ENCODE measurements at places on chromosomes 16 and 17. TPM values are rescaled to one million over a fixed set of nuclear protein-coding genes. Genes with fewer than 3 reads are reported as not detected.

GRCh38 chr17:16048811-16049449 lies 49.3 kb downstream of the TTC19 start:
- H3K4me3 ChIP-seq: no peak overlapping the region
- no peaks in the 10 kb centered on the region for H3K4me1 ChIP-seq
- H3K27me3 ChIP-seq: no peaks in the 10 kb centered on the region
- no peak overlapping the region for H3K27ac ChIP-seq
- DNase-seq: no peak
- H3K36me3 ChIP-seq: peaks cover 92% of the 10 kb centered on the region

DNA sequence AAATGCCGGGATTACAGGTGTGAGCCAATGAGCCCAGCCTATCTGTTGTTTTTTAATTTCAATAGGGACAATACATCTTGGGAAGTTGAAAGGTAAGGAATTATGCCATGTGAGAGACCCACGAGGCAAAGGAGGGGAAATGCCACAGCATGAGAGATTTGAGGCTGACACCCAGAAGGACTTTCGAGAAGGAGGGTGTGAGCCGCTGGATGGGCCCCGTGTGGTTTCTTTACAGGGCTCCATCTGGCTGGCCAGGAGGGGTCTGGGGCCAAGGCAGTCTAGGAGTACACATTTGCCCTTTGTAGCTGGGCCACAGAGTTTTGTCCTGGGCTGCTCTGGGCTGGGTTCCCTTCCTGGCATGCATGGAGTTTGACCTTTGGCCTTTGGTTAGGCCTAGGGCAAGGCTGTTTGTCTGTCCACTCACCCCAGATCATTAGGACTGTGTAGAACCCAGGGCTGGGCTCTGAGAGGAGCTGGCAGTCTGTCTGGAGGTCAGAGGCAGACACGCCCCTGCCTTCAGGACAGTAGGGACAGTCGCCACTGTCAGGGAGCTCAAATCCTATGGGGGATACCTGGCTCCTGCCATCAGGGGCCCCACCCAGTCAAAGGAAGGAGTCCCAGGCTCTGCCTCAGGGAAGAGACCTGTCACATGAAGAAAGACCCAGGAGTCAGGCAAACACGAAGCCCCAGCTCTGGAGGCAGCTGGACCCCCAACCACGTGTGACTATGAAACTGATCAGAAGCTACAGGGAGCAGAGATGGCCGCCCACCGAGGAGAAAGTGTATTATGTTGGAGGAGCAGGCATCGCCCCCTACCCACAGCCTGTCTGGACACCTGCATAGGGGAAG lies 24.2 kb upstream of the NXPH3 start:
- DNase-seq: no peak
- H3K4me1 ChIP-seq: peaks cover 29% of the 10 kb centered on the region
- H3K36me3 ChIP-seq: no peaks in the 10 kb centered on the region
- H3K27ac ChIP-seq: peak overlapping the region; percentile 61
- H3K4me3 ChIP-seq: no peak overlapping the region

ITGAX gene
- 1.2 TPM for total RNA-seq

CLDN7 gene
- total RNA-seq: 20.8 TPM

C1QL1 gene
- total RNA-seq: 0.96 TPM

Measured in MCF 10A (cell line).